Suprapubic skin (tissue), 4 donors: ENCODE measurements at places on chromosomes 3 and 15. TPM values are rescaled to one million over a fixed set of nuclear protein-coding genes. Genes with fewer than 3 reads are reported as not detected.

DNA sequence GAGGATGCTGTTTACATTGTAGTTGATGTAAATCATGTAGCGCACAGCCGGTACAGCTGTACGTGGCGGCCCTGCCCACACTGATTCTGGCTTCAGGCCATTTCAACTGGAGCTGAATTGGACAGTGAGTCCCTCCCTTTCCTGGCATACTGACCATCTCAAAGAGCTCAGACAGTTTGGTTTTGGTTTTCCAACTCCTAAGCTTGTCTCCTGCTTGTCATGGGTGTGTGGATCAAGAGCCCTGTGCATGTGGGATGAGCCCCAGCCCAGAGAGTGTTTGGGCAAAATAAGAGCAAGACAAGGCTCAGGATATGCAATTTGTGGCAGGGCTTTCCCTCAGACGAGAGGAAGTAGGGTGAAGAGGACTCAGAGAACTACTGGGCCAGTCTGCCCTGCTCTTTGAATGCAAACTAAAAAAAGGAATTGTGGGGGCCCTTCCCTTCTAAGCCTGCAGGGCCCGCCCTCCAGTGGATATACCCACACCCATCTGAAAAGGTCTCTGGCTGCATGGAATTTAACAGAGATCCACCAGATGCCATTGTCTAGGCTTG is 13.3 kb downstream of the ITGA11 start:
- no peak overlapping the region for H3K4me3 ChIP-seq
- no peaks in the 10 kb centered on the region for H3K36me3 ChIP-seq
- peak; percentile 65 for DNase-seq
- no peaks in the 10 kb centered on the region for H3K27me3 ChIP-seq
- peaks cover 14% of the 10 kb centered on the region for H3K4me1 ChIP-seq
- peak overlapping the region; percentile 8 for H3K27ac ChIP-seq

DNA sequence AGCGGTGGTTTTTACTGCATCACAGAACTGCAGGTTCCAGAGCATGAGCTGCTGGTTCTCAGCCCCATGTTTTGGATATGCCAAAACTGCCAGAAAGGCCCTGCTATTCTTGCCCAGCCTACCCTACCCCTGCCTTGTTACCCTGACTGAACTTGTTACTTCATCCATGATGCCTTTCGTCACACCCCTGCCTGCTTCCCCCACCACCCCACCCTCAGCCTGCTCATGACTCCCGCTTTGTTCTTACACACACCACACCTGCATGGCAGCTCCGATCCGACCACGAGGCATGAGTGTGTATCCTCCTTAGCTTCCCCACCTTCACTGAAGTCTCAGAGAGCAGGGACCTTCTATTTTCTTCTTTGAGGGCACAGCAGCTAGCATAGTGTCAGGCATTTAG is 5.1 kb upstream of the TM4SF1 start:
- no peaks in the 10 kb centered on the region for H3K36me3 ChIP-seq
- no peak overlapping the region for H3K27ac ChIP-seq
- no peaks in the 10 kb centered on the region for H3K27me3 ChIP-seq
- peaks cover 61% of the 10 kb centered on the region for H3K4me1 ChIP-seq
- no peak overlapping the region for H3K4me3 ChIP-seq

GRCh38 chr3:137764563-137765309 is 621 bp downstream of the SOX14 start:
- peak overlapping the region; percentile 37 for H3K4me3 ChIP-seq
- no peak overlapping the region for H3K27ac ChIP-seq
- peaks cover 100% of the 10 kb centered on the region for H3K27me3 ChIP-seq
- no peaks in the 10 kb centered on the region for H3K36me3 ChIP-seq
- no peak for DNase-seq
- H3K4me1 ChIP-seq: peaks cover 63% of the 10 kb centered on the region

- H3K27me3 ChIP-seq: peaks cover 3% of the 10 kb centered on the region
- H3K4me1 ChIP-seq: peaks cover 7% of the 10 kb centered on the region
- no peak for DNase-seq
- H3K36me3 ChIP-seq: no peaks in the 10 kb centered on the region
Measured at GRCh38 chr3:186683979-186684378, 18.2 kb downstream of the HRG start.

DNA sequence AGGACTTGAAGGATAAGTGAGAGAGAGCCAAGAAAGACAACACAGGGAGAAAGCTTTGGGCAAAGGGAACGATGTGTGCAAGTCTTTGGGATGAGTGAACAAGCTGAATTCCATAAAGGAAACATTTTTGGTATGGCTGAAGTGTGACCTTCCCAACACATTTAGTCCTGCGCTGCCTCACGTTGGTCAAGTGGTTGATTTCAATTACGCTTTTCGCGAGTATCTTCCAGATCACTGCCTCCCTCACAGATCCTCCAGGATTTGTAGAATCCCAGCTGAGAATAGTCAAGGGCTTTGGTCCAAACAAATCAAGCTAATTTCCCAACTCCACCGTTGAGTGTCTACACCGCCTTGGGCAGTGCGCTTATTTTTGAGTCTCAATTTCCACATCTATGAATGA is 338.4 kb upstream of the ADAMTS9 start:
- no peaks in the 10 kb centered on the region for H3K36me3 ChIP-seq
- no peak for DNase-seq

DNA sequence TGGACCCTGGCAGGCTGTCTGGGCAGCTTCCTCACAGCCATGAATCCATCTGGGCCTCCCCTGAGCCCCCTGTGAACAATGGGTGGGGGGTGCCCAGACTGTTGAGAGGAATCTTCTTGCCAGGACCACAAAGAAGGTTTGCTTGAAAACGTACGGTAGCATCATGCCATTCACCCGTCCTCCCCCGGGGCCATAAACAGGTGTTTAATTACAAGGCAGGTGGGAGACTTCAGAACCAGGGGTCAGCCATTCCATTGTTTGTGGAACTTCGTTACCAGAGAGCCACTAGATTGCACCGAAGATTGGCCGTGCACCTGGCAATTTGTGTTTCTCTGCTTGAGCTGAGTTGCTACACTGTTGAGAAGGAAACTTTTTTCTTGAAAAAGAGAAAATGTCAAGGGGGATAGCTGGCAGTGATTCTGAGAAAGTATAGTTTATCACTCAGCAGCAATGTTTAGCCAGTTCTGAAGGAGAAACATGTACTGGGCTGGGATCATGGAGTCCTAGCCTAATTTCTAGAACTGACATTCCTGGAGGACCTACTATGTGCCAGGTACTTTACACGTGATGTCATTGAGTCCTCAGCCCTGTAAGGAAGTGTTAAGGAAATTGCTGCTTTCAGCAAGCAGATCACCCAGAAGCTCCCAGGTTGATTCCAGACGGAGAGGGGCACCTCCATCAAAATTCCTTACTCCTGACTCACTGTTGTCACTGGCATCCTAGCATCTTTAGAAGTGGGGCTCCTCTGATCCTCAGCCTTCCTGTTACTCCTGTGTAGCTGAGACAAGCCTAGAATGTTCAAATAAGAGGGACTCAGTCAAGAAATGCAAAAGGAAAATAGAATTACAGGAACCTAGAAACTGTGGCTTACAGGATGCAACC is 103.8 kb upstream of the UBE2E1 start:
- H3K36me3 ChIP-seq: no peaks in the 10 kb centered on the region
- peak; percentile 55 for DNase-seq
- H3K27ac ChIP-seq: no peak overlapping the region
- H3K4me3 ChIP-seq: no peak overlapping the region

DNA sequence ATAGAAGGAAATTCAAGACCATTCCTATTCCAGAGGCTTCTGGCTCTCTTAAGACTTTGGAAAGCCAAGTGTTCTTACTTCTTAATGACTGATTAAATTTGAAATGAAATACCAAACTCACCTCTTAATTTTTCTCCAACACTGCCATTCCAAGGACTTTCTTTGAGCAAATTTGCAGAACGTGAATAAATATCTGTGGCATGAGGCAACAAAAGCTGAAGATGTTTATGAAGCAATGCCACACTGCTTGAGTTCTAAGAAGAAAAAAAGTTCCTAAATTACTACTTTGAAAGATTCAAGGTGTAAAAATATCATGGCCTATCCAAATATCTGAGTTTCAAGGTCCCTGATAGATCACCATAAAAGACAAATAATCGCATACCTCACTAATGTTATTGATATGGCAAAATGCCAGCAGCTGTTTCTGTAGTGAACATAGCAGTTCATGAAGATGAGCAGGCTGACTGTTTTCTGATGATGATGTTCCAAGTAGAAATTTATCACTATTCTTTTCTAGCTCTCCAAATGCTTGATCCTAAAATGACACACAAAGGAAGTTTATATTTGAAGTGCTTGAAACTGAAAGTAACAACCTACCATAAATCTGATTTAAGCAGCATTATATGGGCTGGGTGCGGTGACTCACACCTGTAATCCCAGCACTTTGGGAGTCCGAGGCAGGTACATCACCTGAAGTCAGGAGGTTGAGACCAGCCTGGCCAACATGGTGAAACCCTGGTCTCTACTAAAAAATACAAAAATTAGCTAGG is 104.4 kb downstream of the HERC1 start:
- H3K27ac ChIP-seq: no peak overlapping the region
- no peak for DNase-seq
- H3K27me3 ChIP-seq: no peaks in the 10 kb centered on the region

Gene IL20RB
- 218 TPM for total RNA-seq

DNA sequence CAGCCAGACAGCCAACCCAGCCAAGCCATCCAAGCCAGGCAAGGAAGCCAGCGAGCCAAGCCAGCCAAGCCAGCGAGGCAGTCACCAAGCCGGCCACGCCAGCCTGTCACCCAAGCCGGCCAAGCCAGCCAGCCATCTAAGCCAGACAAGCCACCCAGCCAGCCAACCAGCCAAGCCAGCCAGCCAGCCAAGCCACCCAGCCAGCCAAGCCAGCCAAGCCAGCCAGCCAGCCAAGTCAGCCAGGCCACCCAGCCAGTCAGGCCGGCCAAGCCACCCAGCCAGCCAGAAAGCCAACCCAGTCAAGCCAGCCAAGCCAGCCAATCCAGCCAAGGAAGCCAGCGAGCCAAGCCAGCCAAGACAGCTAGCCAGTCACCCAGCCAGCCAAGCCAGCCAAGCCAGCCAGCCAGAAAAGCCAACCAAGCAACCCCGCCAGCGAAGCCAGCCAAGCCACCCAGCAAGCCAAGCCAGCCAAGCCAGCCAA is 201.2 kb downstream of the GOLGA6L6 start:
- H3K27ac ChIP-seq: no peak overlapping the region
- no peaks in the 10 kb centered on the region for H3K4me1 ChIP-seq
- no peaks in the 10 kb centered on the region for H3K36me3 ChIP-seq
- DNase-seq: peak; percentile 98
- H3K27me3 ChIP-seq: no peaks in the 10 kb centered on the region
- no peak overlapping the region for H3K4me3 ChIP-seq

GRCh38 chr3:135325726-135326235 is 530.7 kb downstream of the EPHB1 start:
- no peaks in the 10 kb centered on the region for H3K36me3 ChIP-seq
- peaks cover 11% of the 10 kb centered on the region for H3K27me3 ChIP-seq
- H3K4me3 ChIP-seq: no peak overlapping the region
- no peak overlapping the region for H3K27ac ChIP-seq
- DNase-seq: no peak
- no peaks in the 10 kb centered on the region for H3K4me1 ChIP-seq

DNA sequence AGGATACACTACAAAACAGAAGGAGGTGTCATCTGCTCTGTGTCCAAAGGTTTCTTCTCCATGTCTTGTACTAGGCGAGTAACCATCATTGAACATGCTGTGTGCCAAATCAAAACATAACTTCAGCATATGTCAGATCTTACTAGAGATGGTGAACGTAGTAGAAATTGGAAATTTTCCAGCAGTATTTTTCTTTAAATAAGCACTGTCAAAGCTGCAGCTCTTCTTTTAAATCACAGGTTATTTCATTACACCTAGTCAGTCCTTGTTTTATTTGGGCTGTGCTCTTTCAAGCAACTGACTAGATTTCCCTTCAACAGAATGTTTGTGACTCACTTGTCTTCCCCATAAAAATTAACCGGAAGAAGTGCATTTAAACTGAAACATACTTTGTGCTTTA is 46.5 kb downstream of the MSL2 start:
- H3K4me3 ChIP-seq: no peak overlapping the region
- no peak overlapping the region for H3K27ac ChIP-seq
- peaks cover 21% of the 10 kb centered on the region for H3K36me3 ChIP-seq
- H3K4me1 ChIP-seq: peaks cover 15% of the 10 kb centered on the region
- no peak for DNase-seq

DNA sequence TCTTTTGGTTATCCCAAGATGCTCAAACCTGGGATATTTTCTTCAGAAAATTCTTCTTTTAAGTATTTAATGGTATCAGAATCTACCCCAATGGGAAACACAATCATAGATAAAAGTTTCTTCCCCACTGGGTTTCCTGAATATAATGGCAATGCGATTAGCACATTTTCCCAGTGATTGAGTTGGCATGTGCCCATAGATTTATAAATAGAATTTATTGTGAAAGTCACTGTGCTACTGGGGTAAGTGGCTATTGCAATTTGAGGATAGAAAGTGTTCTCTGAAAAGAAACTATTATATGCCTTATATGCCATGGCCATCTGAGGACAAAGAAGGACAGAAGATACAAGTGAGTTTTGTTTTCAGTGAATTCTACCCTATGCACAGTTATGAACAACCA is 99.0 kb upstream of the RBMS3 start:
- DNase-seq: no peak
- H3K27me3 ChIP-seq: no peaks in the 10 kb centered on the region
- H3K4me3 ChIP-seq: no peak overlapping the region
- H3K36me3 ChIP-seq: no peaks in the 10 kb centered on the region
- no peak overlapping the region for H3K27ac ChIP-seq

DNA sequence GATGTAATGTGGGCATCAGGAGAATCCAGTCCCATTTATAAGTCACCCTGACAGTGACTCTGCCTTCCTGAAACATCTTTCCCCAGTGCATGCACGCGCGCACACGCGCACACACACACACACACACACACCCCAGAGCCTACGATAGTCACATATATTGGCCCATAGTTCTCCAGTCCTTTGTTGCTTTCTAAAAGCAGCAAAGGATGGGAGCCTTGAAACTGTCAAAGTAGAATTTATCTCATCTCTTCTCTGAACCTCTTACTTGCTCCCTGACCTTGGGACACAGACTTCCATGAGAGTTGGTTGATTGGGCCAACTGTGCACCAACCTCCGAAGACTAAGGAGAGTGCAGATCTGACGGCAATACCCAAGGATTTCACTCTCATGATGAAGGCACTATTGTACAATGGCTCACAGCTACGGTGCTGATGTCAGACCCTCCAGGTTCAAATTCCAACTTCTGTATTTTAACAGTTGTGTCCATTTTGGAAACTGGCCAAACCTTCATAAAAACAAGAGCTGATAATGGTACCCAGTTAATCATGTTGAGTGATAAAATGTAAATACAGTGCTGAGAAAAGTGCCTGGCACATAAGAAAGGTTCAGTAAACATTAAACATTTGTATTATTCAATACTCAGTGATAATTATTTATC is 8.3 kb downstream of the CPA3 start:
- no peaks in the 10 kb centered on the region for H3K27me3 ChIP-seq
- no peak for DNase-seq
- H3K4me3 ChIP-seq: no peak overlapping the region
- no peak overlapping the region for H3K27ac ChIP-seq
- H3K36me3 ChIP-seq: no peaks in the 10 kb centered on the region

Gene TMCO5A
- total RNA-seq: not detected

Gene UBA7
- 37.5 TPM for total RNA-seq
